Bone marrow (tissue), 2 donors: ENCODE measurements at places on chromosomes 3 and 15.

GRCh38 chr3:169008776-169009358 lies 654.6 kb downstream of the MECOM start:
- no peak for DNase-seq

DNA sequence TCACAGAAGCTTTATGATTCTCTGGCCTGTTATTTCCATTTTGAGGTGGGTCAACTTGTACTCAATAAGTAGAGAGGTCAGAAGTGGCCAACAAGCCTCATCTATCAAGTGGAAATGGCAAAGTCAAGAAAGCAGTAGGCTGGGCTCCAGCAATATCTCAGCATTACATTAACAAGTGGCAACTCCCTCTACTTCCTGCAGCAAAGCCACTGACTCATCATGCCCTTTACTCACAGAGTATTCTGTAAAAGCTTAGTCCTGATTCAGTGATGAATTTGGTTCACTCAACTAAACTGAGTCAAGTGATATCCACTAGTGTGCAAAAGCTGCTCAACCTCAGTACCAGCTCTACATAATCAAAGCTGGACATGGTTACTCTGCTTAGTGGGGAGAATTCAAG lies 954.6 kb downstream of the EPHA3 start:
- DNase-seq: no peak

GRCh38 chr15:73437543-73438109 lies 5.3 kb upstream of the REC114 start:
- no peak for DNase-seq

GRCh38 chr3:178850450-178851190 lies 221.0 kb downstream of the ZMAT3 start:
- DNase-seq: no peak
